ENCODE measurements at places on chromosomes 13 and 19. TPM values are rescaled to one million over a fixed set of nuclear protein-coding genes. Genes with fewer than 3 reads are reported as not detected.

DNA sequence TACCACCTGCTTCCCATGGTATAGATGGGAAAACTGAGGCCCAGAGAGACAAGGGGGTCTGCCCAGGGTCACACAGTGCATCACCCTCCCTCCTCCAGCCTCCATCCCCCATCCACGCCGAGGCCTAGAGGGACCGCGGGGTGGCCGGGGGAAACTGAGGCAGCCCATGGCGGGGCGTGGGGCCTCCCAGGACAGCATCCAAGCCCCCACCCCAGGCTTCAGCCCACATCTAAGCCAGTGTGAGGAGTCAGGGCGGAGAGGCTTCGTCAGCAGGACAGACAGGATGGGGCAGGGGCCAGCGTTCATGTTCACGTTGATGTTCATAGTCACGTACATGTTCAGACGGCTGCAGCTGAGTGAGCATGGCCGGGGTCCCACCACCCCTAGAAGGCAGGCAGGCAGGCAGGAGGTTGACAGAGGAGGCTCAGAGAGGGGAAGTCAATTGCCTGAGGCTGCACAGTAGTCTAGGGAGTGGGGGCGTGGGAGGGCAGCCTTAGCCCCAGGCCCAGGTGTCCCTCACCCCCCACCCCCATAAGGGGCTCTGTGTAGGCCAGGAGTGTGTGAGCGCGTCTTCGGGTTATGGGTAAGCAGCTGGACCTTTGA lies 23.3 kb downstream of the SMIM24 start:
- no peak for DNase-seq

ZNF135 gene
- polyA plus RNA-seq: 21.8 TPM

SIGLEC8 gene
- polyA plus RNA-seq: not detected

IQCN gene
- 7.2 TPM for polyA plus RNA-seq

ZNF610 gene
- 11.0 TPM for polyA plus RNA-seq

DNA sequence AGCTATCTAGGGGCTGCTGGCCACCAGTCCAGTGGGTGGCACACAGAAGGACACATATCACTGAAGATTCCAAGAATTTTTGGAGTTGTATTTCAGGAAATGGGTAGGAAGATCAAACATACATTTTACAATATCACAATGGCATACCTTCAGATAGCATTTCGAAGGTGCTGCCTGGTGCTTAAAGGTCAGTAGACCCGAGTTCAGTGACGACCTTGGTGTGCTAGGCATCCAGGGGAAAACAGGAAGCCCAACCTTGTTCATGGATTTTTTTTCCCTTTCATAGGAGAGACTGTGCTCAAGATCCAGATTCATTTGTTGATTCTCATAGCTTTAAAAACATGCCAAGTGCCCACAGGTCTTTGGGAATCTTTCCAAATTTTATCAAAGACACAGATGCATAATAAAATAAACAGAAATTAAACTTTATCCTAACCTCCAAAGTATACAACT lies 51.0 kb upstream of the RCBTB2 start:
- no peak for DNase-seq

DNA sequence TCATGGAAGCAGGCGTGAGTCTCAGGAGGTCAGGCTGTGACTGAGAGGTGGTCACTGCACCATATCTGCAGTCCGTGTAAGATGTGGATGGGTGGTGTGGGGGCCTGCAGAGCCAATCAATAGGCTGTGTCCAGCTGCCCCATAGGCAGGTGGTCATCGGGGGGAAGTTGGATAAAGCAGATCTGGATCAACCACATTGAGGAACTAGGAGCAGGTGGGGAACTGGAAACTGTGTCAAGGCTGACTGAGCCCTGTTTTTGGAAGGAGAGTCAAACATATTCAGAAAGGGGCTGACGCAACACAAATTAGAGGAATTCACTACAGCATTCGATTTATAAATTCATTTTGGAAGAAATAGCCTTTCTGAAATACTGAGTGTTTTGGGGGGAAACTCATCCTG lies 15.0 kb downstream of the CLEC4M start:
- DNase-seq: no peak

TTYH1 gene
- 8.0 TPM for polyA plus RNA-seq

DNA sequence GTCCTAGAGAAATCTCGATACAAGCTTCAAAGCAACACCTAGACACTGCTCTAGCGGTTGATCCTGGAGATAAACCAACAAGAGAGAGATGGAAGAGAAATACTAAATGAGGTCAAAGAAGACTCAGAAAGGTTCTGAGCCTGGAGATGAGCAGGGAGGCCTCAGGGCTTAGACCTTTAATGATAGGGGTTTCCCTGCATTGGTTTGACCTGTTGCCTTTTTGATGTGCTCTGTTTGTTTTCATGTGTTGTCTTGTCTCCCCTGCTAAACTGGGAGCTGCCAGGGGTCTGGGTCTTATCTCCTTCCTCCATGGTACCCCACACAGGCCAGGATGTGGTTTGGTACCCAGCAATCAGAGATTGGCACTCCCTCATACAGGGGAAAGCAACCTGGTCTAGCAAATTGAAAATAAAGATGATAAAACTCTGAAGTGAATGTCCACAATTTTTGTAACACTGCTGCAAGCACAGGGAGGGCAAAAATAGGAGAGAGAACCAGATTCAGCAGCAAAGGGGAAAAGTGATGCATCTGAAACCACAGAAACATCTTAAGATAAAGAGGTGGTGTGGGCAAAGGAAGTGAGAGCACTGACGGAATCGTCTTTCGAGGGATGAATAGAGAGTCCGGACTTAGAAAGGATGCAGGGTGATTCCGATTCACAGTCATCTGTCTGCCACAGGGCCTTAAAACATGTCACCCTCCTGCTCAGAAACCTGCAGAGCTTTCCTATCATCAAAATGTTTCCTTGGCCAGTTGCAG lies 3.5 kb downstream of the FFAR2 start:
- no peak for DNase-seq

- DNase-seq: no peak
These were observed 3.7 kb downstream of the UBA2 start for GRCh38 chr19:34431681-34432402.

DNA sequence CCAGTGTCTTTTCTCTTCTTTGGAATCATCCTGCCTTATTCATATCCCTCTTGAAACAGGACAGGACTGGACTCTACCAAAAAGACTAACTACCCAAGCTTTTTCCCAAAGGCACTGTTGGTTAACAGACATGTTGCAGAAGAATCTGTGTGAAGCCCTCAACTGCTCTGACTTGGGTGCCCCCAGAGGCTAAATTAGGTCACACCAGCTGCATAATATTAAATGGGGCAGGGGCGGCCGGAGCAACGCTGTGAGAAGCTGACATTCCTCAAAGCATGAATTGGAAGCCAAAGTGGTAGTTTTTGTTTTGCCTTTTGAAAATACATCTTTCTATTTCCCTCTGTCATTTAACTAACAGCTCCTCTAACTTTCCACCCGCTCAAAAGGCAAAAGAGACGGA lies 185.9 kb downstream of the LHFPL6 start:
- no peak for DNase-seq

DNA sequence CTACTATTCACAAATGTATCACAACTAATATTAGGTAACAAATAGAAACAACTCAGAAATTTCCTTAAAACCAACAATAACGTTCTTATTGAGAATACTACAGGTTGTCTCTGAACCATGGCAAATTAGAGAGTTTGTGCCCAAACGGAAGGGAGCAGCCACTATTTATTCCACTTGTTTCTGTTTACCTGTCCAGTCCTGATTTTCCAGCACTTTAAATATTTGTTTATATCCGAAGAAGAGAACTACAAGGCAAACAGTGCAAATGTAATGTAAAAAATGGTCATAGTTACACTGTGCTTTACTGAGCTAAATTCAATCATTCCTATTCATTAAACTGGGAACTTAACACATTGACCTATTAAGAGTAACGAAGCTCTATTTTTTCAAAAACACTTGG lies 9.2 kb downstream of the SUCLA2 start:
- no peak for DNase-seq

KLK8 gene
- 4.0 TPM for polyA plus RNA-seq

DNA sequence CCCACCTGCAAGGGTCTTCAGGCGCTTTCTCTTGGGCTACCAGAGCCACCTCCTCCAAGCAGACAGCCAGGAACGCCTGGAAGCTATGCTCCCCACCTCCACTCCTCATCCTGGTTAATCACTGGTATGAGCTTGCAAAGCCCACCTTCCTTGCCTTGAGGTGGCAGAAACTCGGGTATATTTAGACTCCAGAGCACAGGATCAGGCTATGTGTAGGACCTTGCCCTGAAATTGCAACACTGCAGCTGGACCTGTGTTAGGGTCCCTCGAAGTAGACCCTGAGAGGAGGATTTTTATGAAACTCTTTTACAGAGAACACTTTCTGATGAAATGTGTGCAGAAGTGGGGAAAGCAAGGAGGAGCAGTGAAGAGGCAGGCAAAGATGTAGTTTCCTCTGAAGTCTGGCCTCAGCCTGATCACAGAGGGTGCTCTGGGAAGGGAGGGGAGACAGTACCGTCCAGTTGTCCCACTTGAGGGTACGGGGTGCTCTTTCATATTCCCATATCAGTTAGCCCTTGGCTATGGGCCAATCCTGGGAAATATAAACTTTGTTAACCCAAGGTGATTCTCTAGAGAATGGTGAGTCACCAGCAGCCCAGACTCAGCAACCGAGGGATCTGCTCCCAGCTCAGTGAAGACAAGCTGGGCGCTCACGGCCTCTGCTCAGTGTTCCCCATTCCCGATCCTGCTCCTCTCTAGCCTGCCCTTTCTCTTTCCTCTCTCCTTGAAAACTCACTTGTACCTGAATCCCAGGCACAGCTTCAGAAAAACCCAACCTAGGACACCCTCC lies 157.9 kb downstream of the UQCRFS1 start:
- no peak for DNase-seq

FLT3LG gene
- polyA plus RNA-seq: 3.2 TPM

GRCh38 chr13:32720026-32720425 lies 133.8 kb downstream of the PDS5B start:
- DNase-seq: no peak

DNA sequence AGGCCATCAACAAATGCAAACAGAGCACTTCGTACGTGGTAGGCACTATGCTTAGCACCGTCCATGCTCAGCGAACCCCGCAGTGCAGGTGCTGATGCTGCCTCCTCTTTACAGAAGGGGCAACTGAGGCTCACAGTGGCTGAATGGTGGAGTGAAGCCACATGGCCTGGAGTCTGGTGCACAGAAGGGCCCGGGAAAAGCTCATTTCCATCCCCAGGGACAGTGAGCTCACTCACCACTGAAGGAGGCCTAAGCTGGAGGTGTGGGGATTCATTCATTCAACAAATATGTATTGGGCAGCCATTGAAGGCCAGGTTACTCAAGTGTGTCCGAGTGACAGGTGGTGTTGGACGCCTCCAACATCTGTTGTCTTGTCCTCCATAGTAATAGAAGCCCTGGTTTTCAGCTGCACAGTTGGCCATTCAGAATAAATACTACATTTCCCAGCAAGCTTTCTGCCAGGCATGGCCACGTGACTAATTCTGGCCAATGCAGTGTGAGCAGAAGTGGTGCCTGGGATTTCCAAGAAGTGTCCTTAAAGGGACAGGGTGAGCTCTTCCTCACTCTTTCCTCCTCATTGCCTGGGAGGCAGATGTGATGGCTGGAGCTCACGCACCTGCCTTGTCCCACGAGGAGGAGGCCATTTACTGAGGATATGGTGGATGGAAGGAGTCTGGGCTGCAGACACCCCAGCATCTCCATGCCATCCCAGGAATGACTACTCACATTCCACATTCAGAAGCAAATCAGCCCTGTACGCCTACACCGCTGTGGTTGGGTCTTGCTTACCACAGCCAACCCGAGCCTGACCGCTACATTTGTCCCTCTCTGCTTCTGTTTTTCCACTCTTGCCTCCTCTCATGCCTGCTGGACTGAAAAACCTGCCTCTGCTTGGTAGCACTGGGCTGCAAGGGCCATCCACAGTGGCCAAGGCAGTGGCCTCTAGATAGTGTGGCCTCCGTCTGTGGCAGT lies 2.3 kb upstream of the ZNRF4 start:
- DNase-seq: no peak

DNA sequence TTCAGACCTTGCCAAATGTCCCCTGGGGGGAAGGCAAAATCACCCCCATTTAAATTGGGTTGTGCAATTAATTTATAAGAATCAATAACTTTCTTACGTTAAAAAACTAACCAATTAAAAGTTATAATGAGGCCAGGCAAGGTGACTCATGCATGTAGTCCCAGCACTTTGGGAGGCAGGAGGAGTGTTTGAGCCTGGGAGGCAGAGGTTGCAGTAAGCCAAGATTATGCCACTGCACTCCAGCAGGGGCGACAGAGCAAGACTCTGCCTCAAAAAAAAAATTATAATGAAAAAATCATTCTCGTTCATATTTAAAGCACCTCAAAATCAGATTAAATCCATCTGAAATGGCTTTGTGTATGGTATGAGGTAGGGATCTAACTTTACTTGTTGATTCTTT lies 18.4 kb upstream of the SIGLEC14 start:
- no peak for DNase-seq

FAM83E gene
- 1.2 TPM for polyA plus RNA-seq

GRCh38 chr13:91470681-91471080 lies 72.3 kb downstream of the GPC5 start:
- no peak for DNase-seq

F7 gene
- 3.5 TPM for polyA plus RNA-seq

GRCh38 chr13:110921209-110921608 lies 6.3 kb upstream of the ANKRD10 start:
- no peak for DNase-seq

DNA sequence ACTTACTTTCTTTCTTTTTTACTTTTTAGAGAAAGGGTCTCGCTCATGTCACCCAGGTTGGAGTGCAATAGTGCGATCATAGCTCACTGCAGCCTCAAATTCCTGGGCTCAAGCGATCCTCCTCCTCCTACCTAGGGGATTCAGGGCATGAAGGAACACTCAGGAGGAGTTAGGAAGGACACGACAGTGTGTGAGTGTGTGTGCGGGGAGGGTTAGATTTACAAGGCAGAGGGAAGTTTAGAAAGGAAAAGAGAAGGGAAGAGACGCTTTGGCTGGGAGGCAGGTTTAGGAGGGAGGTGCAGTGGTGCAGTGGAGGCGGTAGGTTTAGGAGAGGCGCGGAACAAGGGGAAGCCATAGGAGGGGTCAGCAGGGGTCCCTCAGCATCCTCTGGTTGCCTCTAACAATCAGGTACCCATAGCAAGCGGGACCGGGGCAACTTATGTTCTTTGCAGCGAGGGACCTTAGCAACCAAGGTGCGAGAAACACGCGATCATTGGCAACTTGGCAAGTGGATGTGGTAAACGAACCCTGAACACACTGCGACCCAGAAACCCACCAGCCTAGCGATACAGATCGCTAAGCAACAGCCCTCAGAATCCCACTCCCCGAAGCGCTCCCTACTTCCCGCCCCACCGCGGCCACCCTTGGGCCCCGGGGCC lies 501 bp downstream of the SIRT2 start:
- no peak for DNase-seq

DNA sequence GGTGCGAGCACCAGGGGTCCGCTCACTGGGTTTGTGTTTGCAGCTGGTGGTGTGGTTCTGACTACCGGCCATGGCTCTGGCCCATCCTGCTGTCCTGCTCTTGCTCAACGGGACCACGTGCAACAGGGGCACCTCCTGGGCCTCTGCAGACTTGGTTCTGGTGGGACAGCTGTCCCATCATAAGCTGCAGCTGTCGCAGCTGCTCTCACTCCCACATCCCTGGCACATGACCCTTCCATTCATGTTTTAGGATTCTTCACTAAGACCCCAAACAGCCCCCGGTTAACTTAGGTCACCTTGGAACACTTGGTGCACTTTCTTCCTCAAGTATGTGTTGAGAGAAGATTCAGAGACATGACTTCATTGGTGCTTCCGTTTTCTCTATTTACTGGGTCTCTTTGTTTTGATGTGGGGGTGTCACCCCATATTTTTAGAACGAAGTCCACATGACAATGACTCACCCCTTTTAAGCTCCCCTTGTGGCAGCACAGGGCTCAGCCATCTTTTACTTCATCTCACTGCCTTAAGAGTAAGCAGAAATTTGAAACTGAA lies 68.4 kb upstream of the ARHGEF7 start:
- DNase-seq: no peak
